ENCODE measurements at places on chromosomes 5 and 9. TPM values are rescaled to one million over a fixed set of nuclear protein-coding genes. Genes with fewer than 3 reads are reported as not detected.

Gene CCDC192
- not detected for total RNA-seq

Gene GARIN3
- not detected for total RNA-seq

Gene MCC
- 33.5 TPM for total RNA-seq

Gene RASEF
- 0.44 TPM for total RNA-seq

Gene SEMA6A
- 0.66 TPM for total RNA-seq

Gene PIP5KL1
- 3.3 TPM for total RNA-seq

Gene PPP3R2
- total RNA-seq = not detected

Gene CDC20B
- under 0.01 TPM for total RNA-seq

Gene PTPN3
- under 0.01 TPM for total RNA-seq

Gene TAF11L2
- total RNA-seq = not detected

Gene PCDHB12
- 0.15 TPM for total RNA-seq

Gene MRPS27
- total RNA-seq = 86.7 TPM

Gene ADRB2
- 1.3 TPM for total RNA-seq

Data from smooth muscle cell of trachea (primary cell).